ENCODE measurements at places on chromosomes 4 and X.

DNA sequence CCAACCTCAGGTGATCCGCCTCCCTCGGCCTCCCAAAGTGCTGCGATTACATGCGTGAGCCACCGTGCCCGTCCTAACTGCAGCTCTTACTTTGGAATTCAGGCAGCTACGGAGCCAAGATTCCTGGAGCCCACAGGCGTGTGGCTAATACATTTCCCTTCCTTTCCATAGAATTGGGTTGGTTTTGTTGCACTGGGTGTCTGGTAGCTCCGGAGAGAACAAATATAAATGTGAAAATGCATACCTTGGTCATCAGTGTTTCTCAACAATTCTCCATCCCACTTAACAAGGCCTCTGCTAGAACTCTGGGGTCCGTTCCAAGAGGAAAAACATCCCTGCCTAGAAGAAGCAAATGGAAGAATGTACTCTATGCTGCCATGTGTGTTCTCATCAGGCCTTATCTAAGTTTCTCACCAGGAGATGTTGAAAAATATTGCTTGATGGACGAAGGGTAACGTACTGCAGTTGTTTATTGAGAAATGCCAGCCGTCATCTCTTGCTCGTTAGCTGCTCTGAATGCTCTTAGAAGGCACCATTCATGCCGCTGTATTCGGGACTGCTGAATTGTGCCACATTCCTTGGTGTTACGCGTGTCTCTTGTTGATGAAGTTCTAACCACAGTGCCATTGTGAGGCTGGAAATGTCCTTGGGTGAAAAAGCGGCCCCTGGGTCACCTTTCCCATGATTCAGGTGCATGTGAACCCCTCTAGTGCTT, 50.5 kb upstream of the CD99 start:
- DNase-seq = no peak

- DNase-seq = no peak
Measured at GRCh38 chr4:54085284-54085683, 14.7 kb upstream of the GSX2 start.

DNA sequence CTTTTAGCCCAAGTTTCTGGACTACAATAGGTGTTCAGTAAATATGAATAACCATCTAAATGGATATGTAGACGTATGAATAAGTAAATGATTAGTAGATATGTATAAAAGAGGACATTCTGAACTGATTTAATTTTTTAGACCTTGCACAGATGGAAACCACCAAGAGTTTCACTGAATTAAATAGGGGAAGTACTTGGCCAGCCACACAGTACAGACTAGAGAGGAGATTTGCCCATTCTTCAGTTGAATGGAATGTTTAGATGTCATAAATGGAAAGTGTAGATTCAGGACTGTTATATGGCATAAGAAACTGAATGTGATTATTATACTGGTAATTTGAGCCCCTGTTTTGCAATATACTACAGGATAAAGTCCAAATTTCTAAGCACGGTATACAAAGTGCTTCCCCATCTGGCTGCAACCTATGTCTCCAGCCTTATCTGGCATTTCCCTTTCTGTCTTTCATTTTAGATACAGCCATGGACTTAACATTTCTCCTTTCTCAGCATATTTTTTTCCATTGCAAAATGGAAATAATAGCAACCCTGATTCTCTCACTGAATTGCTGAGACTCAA, 137.8 kb upstream of the HS3ST1 start:
- no peak for DNase-seq

GRCh38 chrX:132044953-132045352, 21.9 kb downstream of the STK26 start:
- DNase-seq = no peak

DNA sequence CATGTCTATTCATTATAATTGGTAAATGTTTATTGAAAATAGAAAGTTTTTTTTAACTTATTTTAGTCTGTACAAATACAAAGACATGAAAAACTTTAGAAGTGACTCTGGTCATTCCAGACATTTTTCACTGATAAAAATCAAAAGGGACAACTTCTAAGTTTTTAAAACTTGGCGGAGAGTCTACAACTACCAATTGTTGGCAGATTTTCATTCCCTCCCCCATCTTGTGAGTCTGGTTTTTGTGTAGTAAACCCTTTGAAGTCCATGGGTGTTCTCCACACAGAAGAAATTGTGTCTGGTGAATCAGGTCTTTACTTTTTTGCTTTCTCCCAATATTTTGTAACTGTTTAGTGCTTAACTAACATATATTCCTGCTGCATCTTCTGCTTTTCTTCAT, 336.5 kb downstream of the PDGFC start:
- no peak for DNase-seq

DNA sequence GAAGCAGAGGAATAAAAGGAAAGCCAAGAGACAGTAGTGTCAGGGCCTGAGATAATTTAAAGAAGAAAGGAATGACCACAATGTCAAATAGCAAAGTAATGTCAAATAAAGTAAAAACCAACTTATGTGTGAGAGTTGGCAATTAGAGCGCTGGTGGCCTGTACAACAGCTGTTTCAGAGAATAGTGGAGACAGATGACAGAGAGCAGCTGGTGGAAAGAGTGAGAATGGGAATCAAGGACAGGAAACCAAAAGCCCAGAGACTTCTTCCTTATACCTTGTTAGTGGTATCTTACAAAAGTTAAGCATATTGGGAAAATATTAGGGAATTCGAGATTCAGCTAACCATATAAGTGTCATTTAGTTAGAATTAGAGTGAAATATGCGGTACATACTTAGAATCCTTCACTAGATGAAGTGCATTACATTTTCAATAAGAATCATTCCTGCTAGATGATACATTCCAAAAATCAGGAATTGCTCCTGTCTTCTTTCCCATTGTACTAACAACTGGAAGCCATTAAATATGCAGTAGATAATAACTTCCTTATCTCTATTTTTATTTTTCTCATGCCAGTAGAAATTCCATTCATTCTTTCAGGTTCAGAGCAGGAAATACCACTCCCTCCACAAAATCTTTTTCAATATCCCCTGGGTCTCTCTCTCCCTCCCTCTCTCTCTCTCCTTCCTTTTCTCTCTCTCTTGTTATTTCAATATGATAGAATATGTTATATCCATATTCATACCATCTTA, 525.4 kb downstream of the CENPC start:
- no peak for DNase-seq

DNA sequence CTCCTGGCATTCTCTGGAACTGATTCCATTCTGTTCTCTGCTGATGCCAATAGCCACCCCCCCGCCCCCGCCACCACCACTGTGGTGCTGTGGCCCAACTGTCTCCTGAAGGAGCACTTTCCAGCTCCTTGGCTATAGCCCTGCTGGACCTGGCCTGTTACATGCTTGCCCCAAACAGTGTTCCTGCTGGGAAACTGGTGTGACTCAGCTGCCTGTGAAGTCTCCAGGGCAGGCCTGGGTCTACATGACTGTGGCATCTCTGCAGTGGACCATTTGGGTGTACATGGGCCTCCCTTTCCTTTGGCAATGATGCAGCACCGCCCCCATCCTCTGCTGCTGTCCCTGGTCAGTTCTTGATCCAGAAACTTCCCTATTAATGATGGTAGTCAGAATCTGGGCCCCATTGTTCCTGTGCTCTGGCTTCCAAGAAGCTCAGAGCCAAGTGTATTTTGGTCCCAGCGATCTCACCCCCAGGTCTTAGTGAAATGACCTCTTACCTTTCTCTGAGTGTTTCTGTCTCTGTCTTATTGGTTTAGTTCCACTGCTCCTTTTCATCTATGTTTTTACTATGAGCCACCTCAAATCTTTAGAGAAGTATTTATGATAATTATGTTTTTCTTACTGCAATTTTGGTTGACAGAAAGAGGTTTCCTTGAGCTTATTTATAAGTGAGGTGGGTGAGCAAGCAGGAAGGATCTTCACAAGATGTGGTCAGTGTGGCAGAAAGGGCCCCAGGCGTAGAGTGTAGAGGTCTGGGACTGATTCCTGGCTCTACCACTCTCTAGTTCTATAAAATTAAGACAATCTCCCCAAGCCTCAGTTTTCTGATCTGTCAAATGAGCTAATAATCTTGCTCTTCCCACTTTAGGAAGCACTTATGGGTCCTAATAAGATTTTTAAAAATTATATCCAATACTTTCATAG, 210.7 kb upstream of the EOLA2 start:
- no peak for DNase-seq

DNA sequence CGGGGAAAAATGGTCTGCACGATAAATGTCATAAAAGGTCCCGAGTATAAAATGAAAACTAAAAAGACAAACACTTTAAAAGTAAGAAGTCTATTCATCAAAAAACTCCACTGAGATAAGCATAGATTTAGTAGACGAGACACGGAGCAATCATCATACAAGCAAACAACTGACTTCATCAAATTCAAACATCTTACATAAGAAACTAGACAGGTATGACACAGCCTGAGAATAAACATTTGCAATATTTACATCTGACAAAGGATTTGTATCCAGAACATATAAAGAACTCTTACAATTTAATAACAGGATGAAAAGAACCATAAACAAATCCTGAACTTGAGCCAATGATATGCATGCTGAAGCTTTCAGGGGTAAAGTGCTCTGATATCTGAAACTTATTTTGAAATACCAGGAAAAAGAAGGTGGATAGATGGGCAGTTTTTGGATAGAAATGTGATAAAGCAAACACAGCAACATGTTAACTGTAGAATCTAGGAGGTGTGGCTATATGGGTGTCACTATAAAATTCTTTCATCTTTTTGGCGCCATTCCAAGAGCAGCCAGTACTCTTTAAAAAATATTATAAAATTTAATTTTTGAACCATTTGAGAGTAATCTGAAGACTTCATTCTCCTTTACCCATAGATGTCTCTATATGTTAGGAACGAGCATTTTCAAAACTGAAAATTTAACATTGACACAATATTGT, 12.0 kb downstream of the MPP1 start:
- no peak for DNase-seq

- no peak for DNase-seq
Measured at GRCh38 chr4:107187091-107187490, 151.0 kb upstream of the DKK2 start.

DNA sequence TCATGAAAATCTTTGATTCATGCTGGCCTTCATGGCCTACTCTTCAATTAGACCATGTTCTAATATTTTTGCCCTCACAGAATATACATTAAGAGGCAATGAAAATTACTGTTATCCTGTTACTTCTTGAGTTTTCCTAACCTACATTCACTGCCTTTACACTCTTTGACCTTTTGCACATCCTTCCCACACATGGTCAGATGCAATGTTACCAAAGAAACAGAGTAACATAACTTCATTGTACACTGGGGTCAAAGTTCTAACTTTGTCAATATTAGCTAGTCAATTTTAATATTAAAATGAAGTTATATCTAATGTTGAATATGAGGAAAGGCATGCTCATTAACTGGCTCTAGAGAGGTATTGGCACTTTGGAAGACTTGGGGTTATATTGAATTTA, 284.8 kb downstream of the TEX13C start:
- no peak for DNase-seq

DNA sequence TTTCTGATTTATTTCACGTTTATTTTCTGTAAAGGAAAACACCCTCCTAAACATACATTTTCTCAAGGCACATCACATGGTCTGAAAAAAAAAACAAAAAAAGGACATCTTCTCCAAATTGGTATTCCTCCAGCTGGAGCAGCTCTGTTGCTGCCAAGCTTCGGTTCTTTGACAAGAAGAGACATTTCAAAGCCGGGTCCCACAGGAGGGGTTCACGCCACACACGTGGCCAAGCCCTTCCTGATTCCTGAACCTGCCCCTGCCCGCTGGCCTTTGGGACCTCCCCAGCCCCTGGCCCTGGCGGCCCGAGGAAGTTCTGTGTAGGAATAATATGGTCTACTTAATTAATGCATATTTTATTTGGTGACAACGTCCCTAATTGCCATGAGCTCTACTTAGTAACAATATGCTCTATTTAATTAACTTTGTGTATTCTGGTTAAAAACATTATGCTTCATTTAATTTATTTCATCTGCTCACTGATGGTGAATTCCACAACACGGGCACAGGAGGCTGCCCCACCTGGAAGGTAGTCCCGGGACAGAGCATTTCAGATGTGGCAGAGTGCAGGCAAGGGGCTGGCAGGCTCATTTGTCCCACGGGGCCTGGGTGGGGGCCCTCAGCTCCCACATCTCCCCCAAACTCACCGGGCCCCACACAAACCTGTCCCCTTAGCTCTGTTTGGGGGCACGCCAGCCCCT, 5.4 kb upstream of the RGS12 start:
- DNase-seq = no peak

- no peak for DNase-seq
Measured at GRCh38 chr4:149836546-149836945, 20.9 kb upstream of the IQCM start.

GRCh38 chr4:184362396-184362795, 112.0 kb downstream of the IRF2 start:
- no peak for DNase-seq

- DNase-seq = no peak
Measured at GRCh38 chr4:148052448-148052847, 320.6 kb downstream of the ARHGAP10 start.

GRCh38 chr4:65599340-65599739, 70.9 kb downstream of the EPHA5 start:
- no peak for DNase-seq

- DNase-seq = no peak
Measured at GRCh38 chr4:122977103-122977502, 54.7 kb upstream of the NUDT6 start.

Data from Karpas-422 (cell line).